ENCODE measurements at places on chromosomes 16 and 17.

GRCh38 chr17:51427323-51427811, 167.0 kb downstream of the UTP18 start:
- DNase-seq, result peak; percentile 97

DNA sequence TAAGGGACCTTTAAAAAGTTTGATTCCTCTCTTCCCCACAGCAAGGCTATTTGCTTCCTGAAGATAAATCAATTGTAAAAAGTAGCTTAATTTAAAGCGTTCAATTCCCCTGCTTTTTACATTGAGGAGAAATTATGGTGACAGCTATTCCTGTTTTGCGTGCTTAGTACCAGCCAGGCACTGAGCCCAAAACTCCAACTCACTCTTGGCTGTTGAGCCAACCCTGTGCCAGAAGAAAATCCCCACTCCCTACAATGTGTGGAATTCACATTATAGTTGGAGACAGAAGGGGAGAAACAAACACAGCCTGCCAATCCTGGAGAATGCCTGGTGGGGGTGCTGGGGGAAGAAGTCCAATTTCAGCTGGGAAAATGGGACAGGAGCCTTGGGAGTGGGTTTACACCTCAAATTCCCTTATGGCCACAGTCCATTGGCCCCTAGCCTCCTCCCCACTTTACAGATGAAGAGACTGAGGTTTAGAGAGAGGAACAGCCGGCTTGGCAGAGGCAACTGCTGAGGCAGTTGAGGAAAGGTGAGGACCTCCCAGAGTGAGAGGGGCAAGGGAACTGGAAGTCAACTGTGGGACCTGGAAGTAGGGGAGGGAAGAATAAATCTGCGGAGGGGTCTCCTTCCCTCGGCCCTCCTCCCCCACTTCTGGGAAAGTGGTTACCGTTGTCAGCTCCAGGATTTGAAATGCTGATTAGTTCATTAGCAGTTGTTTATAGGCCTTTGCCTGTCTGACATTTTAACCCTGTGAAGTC, 26.1 kb downstream of the CDH1 start:
- no peak for DNase-seq

- no peak for DNase-seq
These were observed 20.6 kb downstream of the CSNK2A2 start for GRCh38 chr16:58177353-58177710.

- DNase-seq, result peak; percentile 70
These were observed at the start of gene SPAG7 for GRCh38 chr17:4967539-4968485. SPAG7 (minus strand) TSS chr17:4967817; CDS start chr17:4967804, 13 bp downstream.

DNA sequence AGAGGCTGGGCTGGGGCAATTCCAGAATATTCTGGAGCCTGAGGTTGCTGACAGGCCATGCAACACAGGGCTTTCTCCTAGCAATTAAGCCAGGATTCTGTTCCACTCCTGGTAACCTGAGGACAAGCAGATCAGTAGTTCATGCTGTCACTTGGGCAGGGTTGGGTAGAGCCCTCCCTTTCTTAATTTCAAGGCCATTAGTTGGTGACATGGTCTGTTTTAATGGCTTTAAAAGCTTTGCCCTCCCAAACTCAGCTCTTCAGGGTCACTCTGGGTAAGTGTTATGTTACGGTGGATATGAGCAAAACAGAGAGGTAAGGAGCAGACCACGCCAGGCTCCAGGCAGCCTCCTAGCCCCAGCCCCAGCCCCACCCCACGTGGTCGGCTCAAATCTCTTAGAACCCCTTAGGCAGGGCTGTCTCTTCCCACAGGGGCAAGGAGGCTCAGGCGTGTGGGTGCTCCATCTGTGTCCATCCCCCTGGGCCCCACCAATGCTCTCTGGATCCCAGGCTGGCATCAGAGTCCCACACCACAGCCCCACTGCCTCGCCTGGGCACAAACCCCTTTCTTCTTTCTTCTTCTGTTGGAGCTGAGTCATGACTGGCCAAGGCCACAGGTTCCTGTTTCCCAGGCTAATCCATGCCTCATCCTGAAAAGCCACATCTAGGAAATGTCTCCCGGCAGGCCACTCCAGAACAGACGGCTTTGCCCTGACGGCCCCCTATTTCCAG, 27.5 kb downstream of the CEP295NL start:
- no peak for DNase-seq

GRCh38 chr17:3798273-3799180, 2.5 kb downstream of the ITGAE start:
- no peak for DNase-seq

DNA sequence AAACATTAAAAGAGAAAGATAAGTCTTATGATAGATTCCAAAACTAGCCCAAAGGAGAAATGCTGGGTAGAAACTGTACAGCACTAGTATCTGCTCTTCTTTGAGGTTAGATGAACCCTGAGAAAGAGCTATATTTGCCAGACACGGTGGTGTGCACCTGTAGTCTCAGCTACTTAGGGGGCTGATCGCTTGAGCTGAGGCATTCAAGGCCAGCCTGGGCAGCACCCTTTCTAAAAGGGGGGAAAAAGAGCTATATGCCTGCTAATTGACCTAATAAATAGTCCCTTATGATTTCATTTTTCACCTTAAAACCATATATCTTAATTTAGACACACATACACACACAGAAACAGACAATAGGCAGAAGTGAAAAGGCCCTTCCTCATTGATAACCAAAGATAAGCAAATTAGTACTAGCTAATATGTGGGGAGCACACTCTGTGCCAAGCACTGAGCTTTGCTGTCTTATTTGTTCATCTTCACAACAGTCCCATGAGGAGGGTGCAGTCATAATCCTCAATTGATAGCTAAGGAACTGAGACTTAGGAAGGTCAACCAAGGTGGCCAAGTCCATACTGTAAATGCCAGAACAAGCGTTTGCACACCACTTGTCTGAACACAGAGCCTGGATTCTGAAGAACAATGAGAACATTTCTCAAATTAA, 56.6 kb upstream of the NLK start:
- no peak for DNase-seq

DNA sequence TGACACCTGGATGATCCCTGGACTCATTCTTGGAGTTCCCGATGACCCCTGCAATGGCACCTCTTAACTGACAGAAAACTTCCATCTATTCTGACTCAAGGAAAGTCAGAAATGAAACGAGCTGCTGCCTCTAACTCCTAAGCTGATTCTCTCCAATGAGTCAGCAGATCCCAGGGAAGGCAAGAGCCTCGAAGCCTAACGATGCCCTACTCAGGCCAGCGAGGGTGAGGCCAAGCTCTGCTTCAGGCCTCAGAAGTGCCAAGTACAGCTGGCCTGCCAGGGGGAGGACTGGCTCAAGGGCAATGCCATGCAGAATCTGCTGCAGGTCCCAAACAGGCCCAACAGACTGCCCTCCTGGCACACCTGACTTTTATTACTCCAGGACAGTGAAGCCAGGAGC, 36.3 kb downstream of the PLXDC1 start:
- DNase-seq, result no peak

- no peak for DNase-seq
These were observed 616 bp downstream of the ACTG1 start for GRCh38 chr17:81511804-81512561.

- DNase-seq, result no peak
These were observed 51.3 kb downstream of the NKD1 start for GRCh38 chr16:50599494-50599893.

GRCh38 chr16:85484347-85485300, 128.5 kb upstream of the GSE1 start:
- peak; percentile 80 for DNase-seq

DNA sequence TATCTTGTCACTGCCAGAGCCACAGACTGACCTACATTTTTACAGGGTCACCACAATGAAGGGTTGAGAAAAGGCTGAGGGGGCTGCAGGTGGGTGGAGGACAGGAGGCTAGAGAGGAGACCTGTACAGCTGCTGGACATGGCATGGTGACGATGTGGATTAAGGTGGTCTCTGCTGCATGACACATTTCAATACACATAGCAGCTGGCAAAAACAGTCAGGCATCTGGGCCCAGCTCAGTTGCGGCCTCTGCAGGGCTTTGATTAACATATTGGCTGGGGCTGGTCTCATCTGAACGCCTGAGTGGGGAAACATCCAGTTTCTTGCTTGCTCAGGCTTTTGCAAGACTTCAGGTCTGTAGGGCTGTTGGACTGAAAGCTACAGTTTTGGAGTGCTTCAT, 265.4 kb upstream of the FOXF1 start:
- DNase-seq, result no peak

GRCh38 chr17:51590071-51590656, 329.8 kb downstream of the UTP18 start:
- DNase-seq, result no peak

- no peak for DNase-seq
These were observed 249.9 kb upstream of the MON1B start for GRCh38 chr16:76941113-76941512.

DNA sequence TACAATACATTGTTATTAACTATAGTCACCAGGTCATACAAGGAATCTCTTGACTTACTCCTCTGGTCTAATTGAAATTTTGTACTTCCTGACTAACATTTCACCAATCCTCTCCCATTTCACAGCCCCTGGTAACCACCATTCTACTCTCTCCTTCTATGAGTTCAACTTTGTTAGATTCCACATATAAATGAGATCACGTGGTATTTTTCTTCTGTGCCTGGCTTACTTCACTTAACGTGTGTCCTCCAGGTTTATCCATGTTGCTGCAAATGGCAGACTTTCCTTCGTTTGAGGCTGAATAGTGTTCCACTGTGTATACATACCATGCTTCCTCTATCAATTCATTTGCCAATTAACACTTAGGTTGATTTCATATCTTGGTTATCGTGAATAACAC, 128.5 kb downstream of the CHD9NB start:
- DNase-seq, result no peak

- no peak for DNase-seq
These were observed 47.3 kb upstream of the CMIP start for GRCh38 chr16:81397058-81397878.

DNA sequence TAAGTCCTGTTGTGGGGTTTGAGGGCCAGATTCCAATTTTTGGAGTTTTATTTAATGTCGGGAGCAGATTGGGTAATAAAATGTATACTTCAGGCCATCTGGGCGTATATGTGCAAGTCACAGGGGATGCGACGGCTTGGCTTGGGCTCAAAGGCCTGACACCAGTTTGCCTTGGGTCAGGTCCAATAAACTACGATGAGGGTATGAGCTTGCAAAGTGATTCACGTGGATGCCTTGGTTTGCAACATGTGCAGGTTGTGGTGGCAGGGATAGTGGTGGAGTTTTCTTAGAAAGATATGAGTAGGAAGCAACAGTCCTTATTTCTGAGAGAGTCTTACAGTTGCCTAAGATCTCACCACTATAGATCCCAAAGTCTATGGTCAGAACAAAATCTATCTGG, 157.0 kb upstream of the CDH11 start:
- DNase-seq, result no peak

- DNase-seq, result no peak
These were observed 45.5 kb upstream of the TNRC6A start for GRCh38 chr16:24683847-24684493.

- DNase-seq, result no peak
These were observed 6.4 kb downstream of the MRPL28 start for GRCh38 chr16:363766-364490.

GRCh38 chr16:50718061-50718760, 23.7 kb upstream of the CYLD start:
- DNase-seq, result no peak

DNA sequence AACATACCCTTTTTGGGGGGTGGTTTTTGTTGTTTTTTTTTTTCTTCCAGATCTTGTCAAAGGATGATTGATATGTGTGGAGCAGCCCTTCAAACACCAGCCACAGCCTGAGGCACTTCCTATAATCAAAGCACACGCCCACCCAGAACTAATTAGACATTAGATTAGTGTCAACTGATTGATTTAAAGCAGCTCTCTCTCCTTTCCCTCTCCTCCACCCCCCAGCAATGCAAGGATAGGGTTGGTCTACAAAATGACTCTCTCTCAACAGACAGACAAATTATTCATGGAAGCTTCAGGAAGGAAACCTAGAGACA, 250.3 kb upstream of the SOX9 start:
- no peak for DNase-seq

GRCh38 chr16:21568502-21569189, 30.7 kb upstream of the METTL9 start:
- DNase-seq, result no peak

DNA sequence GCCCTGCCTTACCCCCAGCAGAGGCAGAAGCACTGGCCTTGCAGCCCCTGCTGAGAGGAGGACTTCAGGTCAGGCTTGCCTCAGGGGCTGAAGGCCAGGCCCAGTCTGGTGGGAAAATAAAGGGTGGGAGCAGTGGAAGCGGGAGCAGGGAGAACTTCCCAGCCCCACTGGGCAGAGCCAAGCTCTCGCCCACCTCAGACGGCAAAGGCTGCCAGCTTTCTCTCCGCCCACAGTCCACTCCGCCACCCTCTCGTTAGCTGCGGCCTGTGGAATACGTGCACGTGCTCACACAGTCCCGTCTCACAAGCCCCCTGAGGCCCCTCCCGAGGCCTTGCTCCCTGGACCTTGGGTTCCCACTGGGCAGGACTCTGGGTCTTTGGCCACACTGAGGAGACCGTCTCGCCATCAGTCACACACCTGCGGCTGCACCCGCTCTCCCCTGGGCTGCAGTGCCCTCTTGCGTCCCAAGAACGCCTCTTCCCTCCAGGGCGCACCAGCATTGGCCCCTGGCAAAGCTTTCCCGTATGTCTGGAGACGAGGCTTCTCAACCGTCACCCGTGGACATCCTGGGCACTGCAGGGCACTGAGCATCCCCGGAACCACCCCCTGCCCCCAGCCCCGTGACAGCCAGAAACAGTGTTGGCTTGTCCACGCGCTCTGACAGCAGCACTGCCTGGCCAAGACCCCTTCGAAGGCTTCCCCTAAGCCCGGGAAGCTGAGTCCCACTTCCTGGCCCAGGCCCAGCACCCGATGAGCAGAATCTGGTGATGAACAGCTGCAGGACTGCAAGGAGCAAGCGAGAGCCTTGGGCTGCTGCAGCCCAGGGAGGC, 8.3 kb downstream of the MRPL28 start:
- peak; percentile 48 for DNase-seq

GRCh38 chr17:6286233-6286632, 148.7 kb downstream of the AIPL1 start:
- DNase-seq, result no peak

DNA sequence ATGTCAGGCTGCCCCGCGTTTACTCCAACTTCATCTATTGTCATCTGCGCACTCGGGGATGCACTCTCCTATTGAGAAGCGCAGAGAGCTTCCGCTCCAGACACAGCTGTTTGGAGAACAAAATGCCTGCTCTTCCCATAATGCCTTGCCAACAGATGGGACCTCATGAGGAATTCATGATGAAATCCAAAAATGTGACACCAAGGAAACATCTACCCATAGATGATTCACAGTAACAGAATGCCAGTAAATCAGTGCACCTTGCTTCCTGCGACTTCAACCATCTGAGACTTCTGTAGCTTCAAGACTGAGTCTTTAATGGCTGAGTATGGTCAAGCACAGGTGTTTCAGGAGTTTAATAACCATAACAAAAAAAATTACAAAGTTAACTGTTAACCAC, 1144.9 kb upstream of the GOT2 start:
- no peak for DNase-seq

Measured in NCI-H774 (cell line).